ENCODE measurements at places on chromosomes 1 and 21. TPM values are rescaled to one million over a fixed set of nuclear protein-coding genes. Genes with fewer than 3 reads are reported as not detected.

The FCMR gene
- not detected for total RNA-seq

The MMEL1 gene
- not detected for total RNA-seq

The PPM1J gene
- 2.3 TPM for total RNA-seq

GRCh38 chr1:81327743-81328142 lies 473.0 kb upstream of the ADGRL2 start:
- DNase-seq: no peak
- no peaks in the 10 kb centered on the region for H3K36me3 ChIP-seq
- no peaks in the 10 kb centered on the region for H3K27me3 ChIP-seq
- H3K27ac ChIP-seq: no peak overlapping the region

- no peaks in the 10 kb centered on the region for H3K27me3 ChIP-seq
- H3K4me3 ChIP-seq: no peak overlapping the region
- no peak overlapping the region for H3K27ac ChIP-seq
- H3K36me3 ChIP-seq: no peaks in the 10 kb centered on the region
- DNase-seq: no peak
These were observed 109.0 kb upstream of the ESRRG start for GRCh38 chr1:216832192-216832591.

DNA sequence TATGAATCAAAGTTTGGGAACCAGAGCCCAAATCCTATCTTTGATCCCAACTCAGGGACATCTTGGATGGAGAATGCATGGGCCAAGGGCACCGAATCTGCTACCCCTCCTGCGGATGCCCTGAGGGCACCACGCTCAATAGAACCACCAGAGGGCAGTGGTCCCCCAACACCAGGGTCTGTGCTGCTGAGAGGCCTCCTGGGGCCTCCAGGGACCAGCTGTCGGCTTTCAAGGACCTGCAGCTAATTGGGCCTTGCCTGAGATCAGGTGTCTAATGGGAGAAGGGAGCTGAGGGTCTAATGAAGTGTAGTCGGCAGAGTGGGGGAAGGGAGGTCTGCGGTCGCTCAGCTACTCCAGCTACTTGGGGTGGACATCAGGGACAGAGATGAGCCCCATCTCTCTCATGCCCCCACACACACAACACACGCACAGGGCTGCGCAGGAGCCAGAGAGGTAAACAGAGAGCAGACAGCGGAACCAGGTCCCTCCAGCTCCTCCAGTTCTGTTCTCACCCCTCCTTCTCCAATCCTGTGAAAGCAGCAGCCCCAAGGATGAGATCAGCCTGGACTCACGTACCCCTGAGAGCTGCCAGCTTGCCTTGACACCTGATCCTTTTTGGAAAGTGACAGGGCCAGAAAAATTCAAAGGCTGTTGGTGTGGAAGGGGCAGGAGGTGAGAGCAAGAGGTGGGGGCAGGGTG lies 34.9 kb upstream of the PPP1R15B start:
- H3K27me3 ChIP-seq: no peaks in the 10 kb centered on the region
- peaks cover 27% of the 10 kb centered on the region for H3K36me3 ChIP-seq
- H3K4me1 ChIP-seq: peaks cover 31% of the 10 kb centered on the region
- H3K27ac ChIP-seq: peak overlapping the region; percentile 32

DNA sequence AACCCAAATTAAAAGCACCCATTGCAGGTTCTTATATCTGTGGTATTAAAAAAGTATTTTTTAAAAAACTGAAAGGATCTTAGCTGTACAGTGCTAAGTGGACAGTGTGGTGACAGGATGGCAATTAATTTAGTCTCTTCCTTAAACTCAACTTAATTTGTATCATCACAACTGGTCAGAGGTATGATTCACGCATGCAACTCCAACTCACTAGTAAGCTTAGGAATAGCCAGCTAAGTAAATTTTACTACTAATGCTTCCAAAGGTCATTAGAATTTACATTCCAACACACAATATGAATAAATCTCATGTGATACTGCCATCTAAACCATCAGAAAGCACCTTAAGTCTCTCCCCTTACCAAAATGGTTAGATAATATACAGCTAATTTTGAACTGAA lies 35.4 kb downstream of the ENAH start:
- no peak overlapping the region for H3K27ac ChIP-seq
- H3K27me3 ChIP-seq: no peaks in the 10 kb centered on the region
- no peak for DNase-seq
- H3K4me3 ChIP-seq: no peak overlapping the region
- H3K4me1 ChIP-seq: peaks cover 36% of the 10 kb centered on the region

Data from thoracic aorta (tissue), 2 donors.